ENCODE measurements at places on chromosomes 4 and X. TPM values are rescaled to one million over a fixed set of nuclear protein-coding genes. Genes with fewer than 3 reads are reported as not detected.

WNK3 gene
- 1.1 TPM for total RNA-seq

MUC7 gene
- not detected for total RNA-seq

PLS3 gene
- 293 TPM for total RNA-seq

TSPAN7 gene
- total RNA-seq: 13.5 TPM

ADAMTS3 gene
- 3.4 TPM for total RNA-seq

KLHL5 gene
- 91.4 TPM for total RNA-seq

TCEANC gene
- total RNA-seq: 1.3 TPM

GSX2 gene
- total RNA-seq: not detected

SLC34A2 gene
- total RNA-seq: not detected

FGF2 gene
- total RNA-seq: 3.0 TPM

HSD17B13 gene
- total RNA-seq: not detected

ESX1 gene
- not detected for total RNA-seq

CT45A10 gene
- total RNA-seq: not detected
